Natural killer cell treated with Interleukin-12 subunit alpha and Interleukin-12 subunit beta and Interleukin-15 and Interleukin-18, amount 100 ng/mL, for 72 hours (primary cell): ENCODE measurements at places on chromosomes 2 and 18. TPM values are rescaled to one million over a fixed set of nuclear protein-coding genes. Genes with fewer than 3 reads are reported as not detected.

- no peak for DNase-seq
Observed at GRCh38 chr18:11518788-11519685, 90.4 kb upstream of the SLC35G4 start.

TMX3 gene
- total RNA-seq = 64.8 TPM

FABP1 gene
- total RNA-seq = not detected

MREG gene
- total RNA-seq = 14.6 TPM

DNA sequence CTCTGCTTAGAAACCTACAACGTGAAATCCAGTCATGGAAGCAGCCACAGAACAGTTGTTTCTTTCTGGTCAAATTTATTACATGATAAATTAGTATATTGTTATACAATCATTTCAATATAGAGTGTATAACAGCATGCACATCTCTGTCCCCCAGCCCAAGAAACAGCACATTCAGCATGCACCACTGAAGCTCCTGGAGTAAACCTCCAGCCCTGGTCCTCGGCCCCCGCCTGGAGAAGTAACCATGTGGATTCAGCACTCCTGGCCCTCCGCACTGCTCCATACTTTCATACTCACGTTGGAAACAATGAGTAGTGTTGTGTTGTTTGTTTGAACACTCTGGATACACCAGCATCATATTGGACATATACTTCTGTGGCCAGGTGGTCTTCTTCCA lies 15.3 kb upstream of the ID2 start:
- no peak for DNase-seq

GRCh38 chr2:109351164-109351756 lies 222.3 kb downstream of the SH3RF3 start:
- DNase-seq = no peak

SCN7A gene
- total RNA-seq = not detected

DNA sequence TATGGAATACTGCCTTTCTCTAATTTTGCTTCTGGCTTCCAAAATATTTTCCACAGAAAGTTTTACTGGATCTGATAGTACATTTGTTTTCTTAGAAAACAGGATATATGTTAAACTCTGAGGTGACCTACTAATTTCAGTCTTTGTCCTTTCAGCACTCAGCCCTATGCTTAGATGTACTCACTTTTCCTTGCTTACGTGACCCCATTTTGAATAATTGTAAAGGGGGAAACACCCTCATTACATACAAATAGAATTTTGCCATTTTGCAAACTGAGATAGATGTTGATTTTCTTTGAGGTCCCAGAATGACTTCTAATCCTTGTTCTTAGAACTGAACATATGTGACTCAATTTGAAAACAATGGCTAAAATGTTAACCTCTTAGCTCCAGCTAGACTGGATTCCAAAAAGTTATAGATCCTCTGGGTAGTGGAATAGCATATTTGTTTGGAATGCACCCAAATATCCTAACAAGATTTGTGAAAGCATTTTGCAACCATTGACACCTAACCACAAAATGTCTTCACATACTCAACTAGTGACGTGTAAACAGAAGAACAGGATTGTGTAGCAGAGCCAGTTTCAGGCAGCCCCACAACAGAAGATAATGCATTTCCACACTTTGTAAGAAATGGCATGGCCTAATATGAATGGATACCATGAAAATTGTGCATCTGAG lies 44.8 kb upstream of the EHBP1 start:
- DNase-seq = no peak

STPG4 gene
- not detected for total RNA-seq

RAD51AP2 gene
- not detected for total RNA-seq

GRCh38 chr2:180376066-180376465 lies 369.0 kb upstream of the CWC22 start:
- no peak for DNase-seq
